Stimulated activated CD4-positive, alpha-beta T cell treated with anti-CD3 and anti-CD28 coated beads, Interleukin-2, amount 100 ng/mL, for 4 hours (primary cell): ENCODE measurements at places on chromosomes 4 and X.
A peak's percentile ranks its signal among the peaks of the same experiment; 100 is the strongest.

GRCh38 chr4:41976775-41977516, 4.6 kb upstream of the DCAF4L1 start:
- no peak for DNase-seq

DNA sequence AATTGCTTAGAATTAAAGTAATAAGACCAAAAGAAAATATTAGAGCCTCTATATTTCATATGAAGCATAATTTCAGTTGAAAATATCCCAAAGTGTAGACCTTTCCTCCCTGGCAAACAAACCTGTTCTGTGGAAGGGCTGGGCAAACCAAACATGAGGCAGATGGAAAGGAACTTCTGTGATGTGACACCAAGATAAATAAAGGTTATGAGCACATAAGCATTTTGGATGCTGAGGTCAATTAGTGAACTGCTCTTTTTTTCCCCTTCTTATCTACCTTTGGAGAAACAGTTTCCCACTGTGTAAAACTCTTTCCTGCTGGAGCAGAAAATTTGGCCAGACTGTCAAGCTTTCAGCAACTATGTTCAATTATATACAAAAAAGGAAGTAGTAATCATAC, 109.6 kb upstream of the STIM2 start:
- no peak for DNase-seq

DNA sequence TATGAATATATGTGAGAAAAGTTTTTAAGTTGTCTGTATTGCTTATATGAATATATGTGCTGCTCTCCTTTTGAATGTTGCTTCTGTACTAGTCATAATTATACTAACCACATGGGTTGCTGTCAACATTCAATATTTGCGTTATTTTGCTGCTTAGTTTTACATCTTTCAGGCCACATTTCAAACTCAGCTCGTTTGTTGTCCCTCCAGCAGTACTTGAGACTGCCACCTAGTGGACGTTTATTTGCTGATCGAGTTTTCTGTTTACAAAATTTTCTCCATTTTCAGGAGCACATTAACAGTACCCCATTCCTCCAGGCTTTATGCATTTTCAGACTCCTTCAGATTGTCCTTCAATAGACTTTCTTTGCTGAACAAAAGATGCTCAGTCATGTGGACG, 75.8 kb downstream of the NUDT11 start:
- peak; percentile 15 for DNase-seq

GRCh38 chrX:130829526-130830515, 73.2 kb downstream of the ENOX2 start:
- DNase-seq, result no peak

GRCh38 chr4:162684998-162685397, 481.7 kb downstream of the NAF1 start:
- DNase-seq, result no peak

- DNase-seq, result no peak
Measured at GRCh38 chr4:72496119-72496518, 72.9 kb downstream of the ADAMTS3 start.

- no peak for DNase-seq
Measured at GRCh38 chr4:110610940-110611831, 11.7 kb downstream of the PITX2 start.

GRCh38 chr4:134326866-134327265, 125.3 kb upstream of the PABPC4L start:
- no peak for DNase-seq

GRCh38 chrX:750263-750662, 119.7 kb downstream of the SHOX start:
- no peak for DNase-seq

DNA sequence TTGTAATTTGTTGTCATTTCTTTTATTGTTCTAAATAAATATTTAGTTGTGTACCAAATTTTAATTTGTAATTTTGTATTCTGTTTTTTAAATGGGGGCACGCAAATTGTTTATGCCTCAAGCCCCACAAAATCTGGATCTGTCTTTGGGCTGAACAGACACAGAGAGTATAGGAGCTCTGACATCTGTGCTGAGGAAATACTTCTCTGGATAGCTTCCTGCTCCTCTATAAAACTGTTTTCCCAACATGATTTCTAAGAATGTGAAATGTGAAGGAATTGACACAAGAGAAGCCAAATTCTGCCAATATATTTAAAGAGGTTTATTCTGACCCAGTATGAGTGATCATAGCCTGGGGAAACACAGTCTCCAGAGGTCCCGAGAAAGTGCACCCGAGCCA, 93.0 kb downstream of the IL13RA2 start:
- no peak for DNase-seq

GRCh38 chr4:142556570-142557238, 289.4 kb downstream of the INPP4B start:
- no peak for DNase-seq

DNA sequence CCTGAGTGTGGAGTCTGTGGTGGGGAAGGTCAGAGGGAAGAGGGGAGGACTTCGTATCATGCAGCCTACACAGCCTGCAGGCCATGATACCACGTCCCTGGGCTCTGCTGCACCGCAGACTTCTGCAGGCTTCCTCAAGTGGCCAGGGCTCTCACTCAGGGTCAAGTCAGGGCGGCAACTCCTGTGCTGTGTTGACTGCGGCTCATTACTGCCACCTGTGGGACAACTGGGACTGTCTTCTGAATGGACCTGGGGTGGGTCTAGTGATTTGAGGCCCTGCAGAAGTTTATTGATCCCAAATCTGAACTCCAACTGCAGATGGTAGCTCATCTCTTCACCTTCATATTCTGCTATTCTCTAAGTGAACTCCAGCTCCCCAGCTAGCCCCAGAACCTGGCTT, 167.1 kb downstream of the NSUN7 start:
- peak; percentile 9 for DNase-seq

DNA sequence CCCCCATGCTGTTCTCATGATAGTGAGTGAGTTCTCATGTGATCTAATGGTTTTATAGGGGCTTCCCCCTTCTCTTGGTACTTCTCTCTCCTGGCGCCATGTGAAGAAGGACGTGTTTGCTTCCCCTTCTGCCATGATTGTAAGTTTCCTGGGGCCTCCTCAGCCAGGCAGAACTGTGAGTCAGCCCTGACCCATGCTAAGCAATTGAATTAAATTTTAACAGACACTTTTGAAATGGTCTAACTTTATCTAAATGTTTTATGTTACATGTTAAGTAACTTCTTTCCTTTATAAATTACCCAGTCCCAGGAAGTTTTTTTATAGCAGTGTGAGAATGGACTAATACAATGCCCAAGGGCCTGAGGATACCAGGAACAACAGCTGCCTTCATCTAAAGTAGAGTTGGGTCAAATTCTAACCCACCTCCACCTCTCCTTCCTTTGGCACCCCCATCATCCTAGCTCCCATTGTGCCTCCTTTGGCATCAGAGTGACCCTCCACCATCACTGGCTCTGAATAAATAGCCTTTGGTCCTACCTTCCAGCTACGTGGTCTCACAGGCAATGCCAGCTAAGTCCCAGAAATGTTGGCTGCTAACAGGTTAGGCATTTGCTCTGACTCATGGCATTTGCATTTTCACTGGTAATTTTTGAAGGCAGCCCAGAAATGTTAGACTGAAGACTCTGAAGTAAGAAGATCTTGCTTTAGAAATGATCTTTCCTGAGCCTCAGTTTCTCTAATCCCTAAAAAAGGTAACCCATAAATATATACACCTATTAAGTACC, 182.1 kb downstream of the MOSPD2 start:
- DNase-seq, result no peak

- no peak for DNase-seq
Measured at GRCh38 chr4:184534511-184535391, 60.4 kb upstream of the IRF2 start.

GRCh38 chr4:52661966-52662690, 3.0 kb upstream of the USP46 start:
- no peak for DNase-seq
